Esophagus mucosa (tissue), 1 donor: ENCODE measurements at places on chromosomes 2 and 18.

GRCh38 chr2:177885828-177886466 is 186.6 kb downstream of the PDE11A start:
- no peak for ATAC-seq

DNA sequence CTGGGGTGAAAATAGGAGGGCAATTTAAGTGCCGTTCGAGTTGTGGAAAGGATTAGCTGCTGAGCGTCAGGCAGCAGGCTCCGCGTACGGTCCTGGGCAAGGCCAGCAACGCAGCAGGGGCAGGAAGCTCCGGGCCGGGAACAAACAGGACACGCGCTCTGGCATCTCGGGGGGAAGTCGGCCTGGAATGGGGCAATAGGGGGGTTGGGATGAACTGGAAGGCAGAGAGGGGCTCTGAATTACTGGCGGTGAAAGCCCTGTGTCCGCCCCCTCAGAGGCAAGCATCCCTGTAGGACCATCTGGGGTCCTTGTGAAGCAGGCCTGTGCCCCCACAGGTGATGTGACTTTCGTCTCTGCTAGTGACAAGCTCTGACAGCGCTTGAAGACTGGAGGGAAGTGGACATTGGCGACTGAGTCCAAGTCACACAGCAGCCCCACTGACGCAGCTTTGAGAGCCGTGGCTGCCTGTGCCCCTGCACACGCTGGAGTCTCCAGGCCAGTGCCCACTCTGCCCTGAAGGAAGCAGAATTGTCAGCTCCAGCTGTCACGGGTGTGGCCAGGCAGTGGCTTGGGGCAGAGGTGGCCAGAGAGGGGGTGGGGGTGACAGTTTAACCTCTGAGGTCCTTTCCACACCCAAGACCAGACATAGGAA is 22.3 kb downstream of the GPR35 start:
- ATAC-seq: no peak

GRCh38 chr2:52629531-52629930 is 1138.1 kb upstream of the CHAC2 start:
- ATAC-seq: no peak

GRCh38 chr2:40286721-40287120 is 165.2 kb downstream of the SLC8A1 start:
- no peak for ATAC-seq

DNA sequence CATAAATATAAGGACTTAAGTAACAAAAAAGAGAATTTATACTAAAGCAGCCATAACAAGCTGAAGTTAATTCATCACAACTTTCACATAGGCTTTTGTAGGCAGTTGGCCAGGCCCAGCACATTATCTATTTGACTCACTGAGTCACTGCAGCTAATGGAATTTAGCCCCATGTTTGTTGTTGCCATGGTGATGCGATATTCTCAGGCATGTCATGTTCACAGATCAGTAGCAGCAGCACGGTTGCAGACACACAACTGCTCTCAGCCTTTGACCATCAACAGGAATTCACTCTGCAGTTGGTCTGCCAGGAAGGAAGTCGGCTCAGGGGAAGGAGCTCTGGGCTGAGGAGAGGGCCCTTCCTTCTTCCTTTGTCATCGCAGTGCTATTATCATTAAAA is 639.8 kb downstream of the TMEM182 start:
- no peak for ATAC-seq

DNA sequence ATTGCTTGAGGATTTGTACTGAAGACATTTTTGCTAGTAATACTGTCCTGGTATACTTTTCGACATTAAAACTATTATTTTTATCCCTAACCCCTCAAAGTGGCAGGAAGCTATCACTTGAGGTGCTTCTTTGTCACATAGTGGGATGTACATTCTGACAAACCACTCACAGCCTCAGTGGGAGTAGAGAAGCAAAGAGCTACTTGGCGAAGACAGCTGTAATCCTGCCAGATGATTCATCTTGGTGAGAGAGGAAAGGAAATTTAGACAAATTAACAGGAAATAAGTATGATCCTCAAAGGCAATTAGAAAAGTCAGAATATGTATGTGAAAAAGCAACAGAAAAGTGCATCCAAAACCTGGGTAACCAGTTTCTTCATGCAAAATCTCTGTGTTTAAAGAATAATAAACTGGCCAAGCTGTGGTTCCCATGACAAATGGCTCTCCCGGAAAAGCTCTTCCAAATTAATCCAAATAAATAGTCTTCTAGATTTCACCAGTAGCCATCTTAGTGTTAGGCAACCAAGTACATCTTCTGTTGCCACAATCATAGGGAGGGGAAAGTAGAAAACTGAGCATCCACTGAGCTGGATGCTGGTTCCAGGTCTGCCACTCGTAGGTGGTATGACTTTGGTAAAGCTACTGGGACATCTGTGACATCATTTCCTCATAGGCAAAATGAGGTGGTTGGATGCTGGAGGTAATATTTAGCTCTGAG is 308.0 kb upstream of the LYPD1 start:
- no peak for ATAC-seq

DNA sequence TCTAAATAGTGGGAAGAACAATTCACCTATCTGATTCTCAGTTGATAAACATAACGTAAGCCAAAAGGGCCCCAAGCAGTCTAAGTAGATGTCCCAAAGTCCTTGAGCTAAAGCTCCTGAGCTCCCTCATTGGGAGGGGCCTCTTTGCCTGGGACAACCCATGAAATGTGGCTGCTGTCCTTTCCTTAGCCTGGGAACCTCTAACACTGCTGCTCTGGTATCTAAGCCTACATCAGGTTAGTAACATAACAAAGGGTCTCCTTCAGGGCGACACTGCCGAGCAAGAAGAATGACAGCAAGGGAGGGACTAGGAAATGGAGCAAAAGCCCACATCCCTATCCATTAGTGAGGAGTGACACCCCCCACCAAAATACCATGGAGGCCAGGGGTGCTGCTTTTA is 98.3 kb downstream of the MAPRE2 start:
- no peak for ATAC-seq

DNA sequence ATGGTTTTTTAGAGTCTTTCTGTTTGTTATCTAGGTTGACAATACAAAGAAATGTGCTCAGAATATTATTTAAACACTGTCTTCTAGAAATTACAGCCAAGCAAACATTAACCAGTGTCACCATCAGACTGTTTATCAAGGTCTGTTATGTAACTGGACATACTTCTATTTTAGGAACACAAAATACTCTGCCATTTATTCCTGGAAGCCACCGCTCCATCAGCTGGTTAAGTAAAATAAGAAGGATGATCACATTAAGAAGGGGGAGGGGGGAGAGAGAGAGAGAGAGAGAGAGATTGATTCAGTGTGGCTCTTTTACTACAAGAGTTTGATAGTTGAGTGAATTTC is 47.9 kb downstream of the MBP start:
- no peak for ATAC-seq

DNA sequence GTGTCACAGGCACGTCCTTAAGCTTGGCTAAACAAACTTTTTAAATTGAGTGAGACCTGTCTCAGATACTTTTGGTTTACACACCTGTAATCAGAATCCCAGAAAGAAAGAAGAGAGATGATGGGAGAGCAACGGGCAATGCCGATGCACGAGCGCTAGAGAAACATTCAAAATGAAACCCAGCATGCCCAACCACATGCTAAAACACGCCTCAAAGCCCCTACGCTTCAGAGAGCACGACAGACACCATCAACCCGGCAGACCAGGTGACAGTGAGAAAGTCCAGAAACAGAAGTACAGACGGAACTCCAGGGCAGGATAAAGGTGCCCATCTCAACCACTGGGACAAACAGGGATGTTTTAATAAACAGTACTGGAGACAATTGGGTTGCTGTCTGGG is 85.5 kb downstream of the HDAC4 start:
- ATAC-seq: no peak

- ATAC-seq: no peak
Measured at GRCh38 chr2:130286983-130287655, 55.6 kb upstream of the IMP4 start.

DNA sequence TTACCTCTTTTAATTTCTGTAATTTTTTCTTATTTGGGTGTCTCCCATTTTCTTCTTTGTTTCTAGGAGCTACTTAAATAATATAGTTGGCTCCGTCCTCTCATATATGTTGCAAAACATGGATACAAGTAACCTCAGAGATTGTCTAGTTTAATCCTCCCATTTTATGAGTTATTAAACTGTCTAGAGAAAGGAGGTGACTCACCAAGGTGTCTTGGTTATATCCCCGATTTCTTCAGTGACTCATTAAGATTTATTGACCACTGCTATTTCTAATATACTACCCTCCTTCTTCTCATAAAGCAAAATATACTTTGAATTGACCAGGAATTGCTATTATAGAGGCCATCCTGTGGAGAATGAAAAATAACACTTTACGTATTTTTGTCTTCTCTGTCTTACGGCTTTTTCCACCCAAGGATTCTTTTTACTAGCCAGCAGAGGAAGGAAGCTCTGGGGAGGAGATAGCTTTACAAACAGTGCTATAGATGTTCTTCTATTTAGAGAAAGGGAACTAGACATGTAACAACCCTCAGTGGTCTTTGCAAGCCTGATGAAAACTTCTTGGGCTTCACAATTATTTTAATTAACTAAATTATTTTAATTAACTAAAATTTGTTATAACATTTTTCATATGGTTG is 300.4 kb upstream of the TNP1 start:
- peak; percentile 71 for ATAC-seq

DNA sequence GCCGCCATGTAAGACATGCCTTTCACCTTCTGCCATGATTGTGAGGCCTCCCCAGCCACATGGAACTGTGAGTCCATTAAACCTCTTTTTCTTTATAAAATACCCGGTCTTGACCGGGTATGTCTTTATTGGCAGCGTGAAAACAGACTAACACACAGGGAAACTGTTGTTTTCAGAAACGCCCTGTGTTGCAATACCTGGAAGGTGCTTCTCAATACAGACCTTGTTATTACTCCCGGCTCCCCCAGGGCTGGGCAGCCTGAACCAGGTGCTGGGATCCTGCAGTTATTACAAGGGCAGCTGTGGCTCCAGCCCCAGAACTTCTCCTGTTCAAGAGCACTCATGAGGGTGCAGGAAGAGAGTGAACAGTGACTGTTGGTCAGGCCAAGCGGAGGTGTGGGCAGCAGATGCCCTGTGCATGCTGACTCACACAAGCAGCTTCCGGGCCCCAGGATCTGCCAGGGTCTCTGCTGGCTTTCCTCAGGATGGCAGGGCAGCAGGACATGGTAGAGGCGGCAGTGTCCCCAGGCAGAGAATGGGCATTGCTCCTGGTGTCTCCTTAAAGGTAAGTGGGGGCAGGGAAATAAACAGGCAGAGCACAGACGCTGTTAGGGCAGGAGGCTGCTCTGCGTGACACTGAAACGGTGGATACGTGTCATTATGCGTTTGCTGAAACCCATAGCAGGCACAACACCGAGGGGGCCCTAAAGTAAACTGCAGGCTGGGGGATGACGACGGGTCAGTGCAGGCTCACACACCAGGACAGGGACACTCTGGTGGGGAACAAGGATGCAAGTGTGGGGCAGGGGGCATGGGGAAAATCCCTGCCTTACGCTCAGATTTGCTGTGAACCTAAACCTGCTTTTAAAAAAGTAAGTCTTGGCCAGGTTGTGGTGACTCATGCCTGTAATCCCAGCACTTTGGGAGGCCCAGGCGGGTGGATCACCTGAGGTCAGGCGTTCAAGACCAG is 89.1 kb downstream of the NDUFA10 start:
- ATAC-seq: peak; percentile 32
